ENCODE measurements at places on chromosomes 16 and 17.

DNA sequence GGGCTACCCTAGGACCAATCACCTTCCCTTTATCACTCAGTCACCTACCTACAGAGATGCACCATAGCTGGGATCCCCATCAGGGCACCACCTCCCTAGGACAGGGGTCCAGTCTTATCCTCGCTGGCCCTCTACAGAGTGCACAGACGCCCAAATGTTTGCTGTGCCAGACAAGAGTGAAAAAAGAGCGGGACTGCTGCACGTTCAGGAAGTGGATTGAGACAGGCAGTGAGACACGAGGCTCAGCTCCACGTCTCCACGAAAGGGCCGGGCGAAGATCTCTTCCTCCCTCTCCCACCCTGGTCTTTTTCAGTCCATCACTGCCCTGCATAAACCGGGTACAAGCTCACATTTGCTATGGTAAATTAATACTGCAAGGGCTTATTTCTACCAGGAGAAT, 95.5 kb downstream of the ZFHX3 start:
- DNase-seq: no peak

- DNase-seq: no peak
Measured at GRCh38 chr17:66782851-66783250, 52.1 kb upstream of the CACNG5 start.

DNA sequence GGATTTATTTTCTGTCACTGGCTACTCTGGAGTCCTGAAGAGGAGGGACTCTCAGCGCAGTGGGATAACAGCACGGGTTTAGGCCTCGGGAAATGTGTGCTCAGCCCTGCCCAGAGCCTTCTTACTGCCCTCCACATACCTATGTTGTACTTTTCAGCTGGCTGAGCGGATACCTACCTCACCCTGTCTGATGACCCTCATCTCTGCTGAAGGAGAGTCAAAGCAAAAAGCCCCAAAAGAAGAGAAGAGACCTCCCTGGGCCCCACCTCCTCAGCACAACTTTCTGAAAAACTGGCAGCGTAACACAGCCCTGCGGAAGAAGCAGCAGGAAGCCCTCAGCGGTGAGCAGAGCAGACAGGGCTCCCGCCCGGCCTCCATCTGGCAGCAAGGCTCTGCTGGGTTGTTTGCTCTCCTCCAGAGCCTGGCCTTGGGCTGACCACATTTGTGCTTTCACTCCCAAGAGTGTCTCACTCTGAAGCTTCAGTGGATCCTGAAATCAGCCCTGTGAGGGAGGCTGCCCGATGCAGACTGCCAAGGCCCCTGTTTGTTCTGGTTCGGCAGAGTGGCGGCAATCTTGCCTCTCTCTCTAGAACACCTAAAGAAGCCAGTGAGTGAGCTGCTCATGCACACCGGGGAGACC, 10.3 kb downstream of the MYCBPAP start:
- no peak for DNase-seq

DNA sequence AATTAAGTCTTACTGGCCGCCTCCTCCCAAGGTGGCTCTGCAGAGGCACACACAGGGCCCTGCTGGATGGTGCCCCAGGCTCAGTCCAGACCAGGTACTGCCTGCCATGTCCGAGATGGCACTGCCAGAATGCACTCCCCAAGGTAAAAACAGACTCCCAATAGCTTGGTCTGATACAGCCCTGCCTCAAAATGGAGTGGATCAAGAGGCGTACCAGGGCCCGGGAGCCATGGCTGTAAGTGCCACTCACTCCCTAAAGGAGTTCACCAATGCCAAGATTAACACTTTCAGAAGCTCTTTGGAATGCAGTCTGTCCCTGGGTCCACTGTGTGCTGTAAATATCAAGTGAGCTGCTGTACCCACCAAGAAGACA, 576 bp upstream of the MYO18A start:
- no peak for DNase-seq

GRCh38 chr17:45048795-45049563, 2.5 kb downstream of the DCAKD start:
- DNase-seq: no peak

DNA sequence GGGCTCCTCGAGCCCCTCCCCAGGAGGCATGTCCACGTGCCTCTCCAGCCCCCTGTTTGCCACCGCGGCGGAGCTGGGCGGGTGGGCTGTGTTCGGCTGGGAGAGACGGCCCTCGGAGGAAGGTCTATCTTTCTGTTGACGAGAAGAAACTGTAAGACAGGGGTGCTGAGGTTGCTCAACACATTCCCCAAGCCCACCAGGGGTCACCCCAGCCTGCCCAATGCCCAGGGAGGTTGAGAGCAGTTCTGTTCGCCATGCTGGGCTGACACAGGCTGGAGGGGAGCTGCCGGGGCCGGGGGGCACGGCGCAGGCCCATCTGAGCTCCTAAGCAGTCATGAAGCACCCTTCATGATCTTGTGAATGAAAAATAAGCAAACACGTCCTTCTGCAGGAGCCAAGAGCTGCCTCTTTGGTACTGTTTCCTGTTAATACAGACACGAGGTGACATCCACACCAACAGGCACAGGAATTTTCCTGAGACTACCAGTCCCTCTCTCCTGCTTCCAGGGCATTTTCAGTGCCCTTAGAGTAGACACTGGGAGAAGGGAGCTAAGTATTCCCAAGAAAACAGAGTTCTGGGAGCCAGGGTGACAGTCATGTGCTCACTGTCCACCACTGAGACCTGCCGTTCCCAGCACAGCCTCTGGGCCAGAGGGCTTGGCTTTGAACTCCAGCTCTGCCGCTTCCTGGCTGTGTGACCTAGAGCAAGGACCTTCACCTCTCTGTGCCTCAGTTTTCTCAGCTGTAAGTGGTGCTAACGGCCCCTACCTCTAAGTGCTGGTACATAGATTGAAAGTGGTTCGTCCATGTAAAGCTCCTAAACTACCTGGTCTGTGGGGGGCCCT, 9.2 kb downstream of the UBALD2 start:
- DNase-seq: no peak

GRCh38 chr17:37067555-37068111, 118.9 kb downstream of the AATF start:
- peak; percentile 78 for DNase-seq

DNA sequence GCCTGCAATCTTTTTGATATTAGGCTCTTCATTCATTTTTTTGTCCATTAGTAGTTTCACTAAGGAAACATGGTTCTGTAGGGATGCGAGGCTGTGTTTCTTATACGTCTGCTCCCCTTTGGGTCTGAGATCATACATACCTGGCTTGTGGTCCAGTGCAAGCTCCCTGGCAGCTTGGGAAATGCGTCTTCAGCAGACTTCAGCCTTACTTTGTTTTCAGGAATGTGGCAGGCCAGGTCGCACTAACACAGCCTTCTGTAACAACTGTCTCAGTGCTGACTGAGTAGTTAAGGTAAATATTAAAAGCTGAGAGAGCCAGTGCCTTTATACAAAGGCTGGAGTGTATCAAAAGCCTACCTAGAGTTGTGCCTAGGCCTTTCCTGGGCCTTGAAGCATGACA, 970.5 kb upstream of the EEF2KMT start:
- no peak for DNase-seq

- peak; percentile 80 for DNase-seq
Measured at GRCh38 chr17:27319541-27320221, 25.8 kb downstream of the WSB1 start.

GRCh38 chr16:72728516-72728915, 319.4 kb downstream of the ZFHX3 start:
- no peak for DNase-seq

DNA sequence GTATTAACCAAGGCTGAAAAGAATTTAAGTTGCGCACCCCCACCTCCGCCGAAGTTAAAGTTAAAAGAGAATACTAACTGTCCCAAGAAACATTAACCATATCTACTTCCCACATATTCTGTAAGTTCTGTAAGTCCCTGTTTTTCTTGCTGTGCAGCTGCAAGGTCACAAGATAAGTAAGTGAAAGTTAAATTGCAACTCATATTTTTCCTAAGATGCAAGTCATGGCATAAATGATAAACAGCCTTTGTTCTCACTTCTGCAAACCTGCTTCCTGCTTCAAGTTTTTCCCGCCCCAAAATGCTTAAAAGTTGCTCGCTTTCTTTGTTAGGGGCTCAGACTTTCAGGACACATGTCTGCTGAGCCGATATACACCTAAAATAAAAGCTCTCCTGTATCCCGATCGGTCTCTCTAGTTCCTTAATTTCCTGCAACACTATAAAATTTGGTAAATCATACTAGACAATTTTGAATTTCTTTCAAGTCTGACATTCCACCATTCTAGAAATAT, 32.6 kb upstream of the ABCA9 start:
- DNase-seq: peak; percentile 63

DNA sequence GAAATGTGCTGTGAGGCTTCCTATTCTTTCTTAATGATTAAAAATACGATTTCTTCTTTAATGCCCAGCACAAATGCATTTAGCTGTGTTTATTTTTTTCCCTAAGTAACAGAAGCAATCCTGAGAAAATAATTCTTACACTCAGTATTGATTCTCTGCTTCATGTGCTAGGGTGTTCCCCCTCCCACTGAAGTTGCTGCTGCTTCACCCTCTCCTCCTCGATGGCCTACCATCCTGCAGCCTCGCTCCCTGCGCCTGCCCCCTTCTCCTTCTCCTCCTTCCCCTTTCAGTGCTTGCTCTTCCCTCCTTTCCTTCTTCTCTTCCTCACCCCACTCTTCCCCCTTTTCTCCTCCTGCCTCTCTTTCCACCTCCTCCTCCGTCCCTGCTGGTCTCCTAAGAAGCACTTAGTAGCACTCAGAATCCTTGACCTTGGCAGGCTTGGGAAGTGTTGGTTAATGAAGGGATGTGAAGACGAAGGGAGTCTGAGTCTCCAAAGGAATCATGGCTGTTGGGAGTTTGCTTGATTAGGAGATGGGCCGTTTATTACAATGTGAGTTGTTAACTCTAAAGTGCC, 119.7 kb downstream of the RPTOR start:
- no peak for DNase-seq

DNA sequence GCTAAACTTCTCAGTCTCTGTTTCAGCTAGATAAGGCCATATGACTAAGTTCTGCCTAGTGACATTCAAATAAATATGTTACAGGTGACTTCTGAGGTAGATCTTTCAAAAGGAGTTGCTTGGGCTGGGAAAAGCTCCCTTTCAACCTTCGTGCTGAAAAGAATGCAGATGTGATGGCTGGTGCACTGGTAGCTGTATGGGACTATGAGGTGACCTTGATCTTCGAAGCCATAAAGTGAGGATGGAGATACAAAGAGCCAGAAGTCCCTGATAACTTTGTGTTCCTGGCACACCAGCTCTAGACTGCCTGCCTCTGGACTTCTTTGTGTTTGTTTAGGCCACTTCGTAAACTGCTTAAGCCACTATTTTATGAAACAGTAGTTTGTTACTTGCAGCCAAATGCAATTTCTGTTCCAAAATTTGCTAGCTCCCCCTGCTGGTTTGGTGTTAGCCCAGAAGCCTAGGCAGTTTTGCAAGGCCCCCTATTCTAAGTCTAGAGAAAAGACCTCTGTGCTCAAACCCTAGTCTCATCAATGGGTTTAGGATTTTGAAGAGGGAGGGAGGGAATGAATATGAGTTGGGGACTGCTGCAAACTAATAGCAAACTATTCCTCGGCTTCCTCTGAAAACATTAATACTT, 23.3 kb upstream of the ERCC4 start:
- peak; percentile 8 for DNase-seq

All from fibroblast of pulmonary artery (primary cell).